ENCODE measurements at places on chromosomes 1 and 21.

DNA sequence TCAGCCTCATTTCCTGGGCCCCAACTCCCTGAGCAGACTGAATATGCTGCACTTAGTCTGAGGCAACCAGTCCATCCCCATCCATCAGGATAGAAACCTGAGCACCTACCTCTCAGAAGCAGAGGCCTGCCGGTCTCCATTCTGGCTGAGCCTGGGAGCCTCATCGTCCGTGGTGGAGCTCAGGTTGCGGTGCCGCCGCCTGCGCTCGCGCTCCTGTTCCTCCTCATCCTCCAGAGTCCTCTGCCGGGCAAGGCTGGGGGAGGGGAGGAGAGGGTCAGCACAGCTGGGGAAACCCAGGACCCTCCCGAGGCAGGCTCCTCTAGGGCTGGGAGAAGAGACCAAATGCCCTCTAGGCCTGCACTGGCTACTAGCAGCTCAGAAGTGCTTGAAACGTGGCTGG is 10.1 kb downstream of the LAD1 start:
- no peak for DNase-seq

GRCh38 chr1:64984737-64985136 is 18.4 kb upstream of the JAK1 start:
- DNase-seq = no peak

- DNase-seq = no peak
Observed at GRCh38 chr1:189607477-189608096, 870.1 kb downstream of the BRINP3 start.

GRCh38 chr1:117060441-117061317 is 553 bp downstream of the TTF2 start:
- DNase-seq = peak; percentile 49

- DNase-seq = no peak
Observed at GRCh38 chr1:231629132-231629531, 2.5 kb downstream of the DISC1 start.

- DNase-seq = no peak
Observed at GRCh38 chr1:55617288-55617982, 402.3 kb upstream of the USP24 start.

DNA sequence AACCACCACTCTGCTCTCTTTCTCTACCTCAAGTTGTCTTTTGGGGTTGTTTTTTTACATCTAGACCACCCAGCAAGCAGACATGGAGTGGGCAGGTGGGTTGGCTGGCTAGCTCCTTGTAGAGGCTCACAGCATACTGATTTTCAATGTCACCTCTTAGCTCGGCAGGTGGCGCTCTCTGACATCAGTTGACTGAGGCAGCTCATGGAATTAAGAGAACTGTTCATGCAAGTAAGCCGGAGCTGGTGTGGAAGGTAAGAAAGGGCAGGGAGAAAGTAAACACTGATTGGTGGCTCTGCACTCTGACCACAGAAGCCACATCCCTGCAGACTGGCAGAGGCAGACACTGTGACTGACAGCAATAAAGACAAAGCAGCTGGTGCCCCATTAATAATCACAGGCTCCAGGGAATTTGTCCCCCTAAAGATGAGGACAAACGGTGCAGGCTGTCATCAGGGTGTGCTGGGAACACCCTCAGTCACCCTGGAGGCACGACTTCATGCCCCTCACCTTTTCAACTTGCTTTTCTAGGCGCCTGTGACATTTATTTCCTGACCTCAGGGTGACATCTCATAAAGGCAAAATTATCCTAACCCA is 226.8 kb downstream of the LMX1A start:
- DNase-seq = peak; percentile 96

GRCh38 chr1:211591980-211592493 is 13.1 kb upstream of the SLC30A1 start:
- peak; percentile 50 for DNase-seq

GRCh38 chr1:184822267-184822666 is 67.6 kb upstream of the EDEM3 start:
- peak; percentile 72 for DNase-seq

GRCh38 chr1:63603810-63604209 is 10.6 kb downstream of the PGM1 start:
- DNase-seq = no peak

- peak; percentile 85 for DNase-seq
Observed at GRCh38 chr1:165598676-165599059, 32.4 kb upstream of the MGST3 start.

- no peak for DNase-seq
Observed at GRCh38 chr21:27703791-27704190, 736.9 kb upstream of the ADAMTS5 start.

DNA sequence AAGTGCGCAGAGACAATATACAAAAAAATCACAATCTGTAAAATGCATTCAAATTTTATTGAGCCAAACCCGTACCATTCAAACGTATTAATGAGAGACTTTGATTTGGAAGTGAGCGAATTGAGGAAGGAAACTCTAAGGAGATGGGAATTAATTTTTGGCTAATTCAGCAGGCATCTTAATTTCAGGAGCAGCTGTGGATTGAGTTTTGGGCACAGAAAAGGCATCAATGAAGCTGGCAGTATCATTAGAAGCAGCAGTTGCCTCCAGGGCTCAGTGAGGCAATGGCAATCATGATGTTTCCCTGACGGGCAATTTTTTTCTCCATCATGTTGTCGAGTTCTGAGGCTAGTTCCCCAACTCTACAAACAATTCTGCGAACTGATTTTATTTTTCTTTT is 2041.6 kb downstream of the NCAM2 start:
- peak; percentile 64 for DNase-seq

- DNase-seq = no peak
Observed at GRCh38 chr21:40915114-40915513, 68.2 kb upstream of the DSCAM start.

DNA sequence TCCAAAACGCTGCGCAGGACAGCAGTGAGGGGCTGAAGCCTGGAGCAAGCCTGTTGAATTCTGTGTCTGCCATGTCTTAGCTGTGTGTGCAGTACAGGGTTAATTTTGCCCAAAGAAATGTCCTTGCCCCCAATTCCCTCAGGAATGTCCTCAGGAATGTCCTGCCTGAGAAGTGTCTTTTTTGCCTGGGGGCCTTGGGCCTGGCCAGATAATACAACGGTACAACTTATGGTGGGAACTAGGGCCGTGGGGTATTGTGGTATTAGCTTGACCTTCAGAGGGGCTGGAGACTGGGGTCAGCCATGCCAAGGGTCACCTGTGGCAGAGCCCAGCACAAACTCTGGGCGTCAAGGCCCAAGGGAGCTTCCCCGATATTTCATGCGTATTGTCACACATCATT is 107.7 kb downstream of the AJAP1 start:
- no peak for DNase-seq

- DNase-seq = no peak
Observed at GRCh38 chr1:119079881-119080280, 60.6 kb downstream of the WARS2 start.

DNA sequence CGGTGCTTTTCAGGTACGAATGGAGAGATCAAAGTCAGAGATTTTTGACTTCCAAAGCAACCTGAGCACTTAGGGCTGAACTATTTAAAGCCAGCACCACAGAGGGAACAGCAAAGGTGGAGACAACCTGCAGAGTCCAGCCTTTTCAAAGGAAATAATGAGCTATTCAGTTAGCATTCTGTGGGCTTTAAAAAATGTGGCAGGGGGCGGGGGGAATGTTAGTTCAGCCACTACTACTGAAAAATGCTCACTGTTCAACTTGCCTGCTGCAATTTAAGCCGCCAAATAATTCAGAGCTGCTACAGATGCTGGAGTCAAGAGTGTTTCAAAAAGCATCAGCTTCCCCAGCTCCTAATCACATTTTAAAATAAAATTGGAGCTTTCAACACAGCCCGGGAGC is 473.3 kb upstream of the PLXNA2 start:
- no peak for DNase-seq

GRCh38 chr1:167499106-167499505 is 19.2 kb downstream of the CD247 start:
- DNase-seq = no peak

DNA sequence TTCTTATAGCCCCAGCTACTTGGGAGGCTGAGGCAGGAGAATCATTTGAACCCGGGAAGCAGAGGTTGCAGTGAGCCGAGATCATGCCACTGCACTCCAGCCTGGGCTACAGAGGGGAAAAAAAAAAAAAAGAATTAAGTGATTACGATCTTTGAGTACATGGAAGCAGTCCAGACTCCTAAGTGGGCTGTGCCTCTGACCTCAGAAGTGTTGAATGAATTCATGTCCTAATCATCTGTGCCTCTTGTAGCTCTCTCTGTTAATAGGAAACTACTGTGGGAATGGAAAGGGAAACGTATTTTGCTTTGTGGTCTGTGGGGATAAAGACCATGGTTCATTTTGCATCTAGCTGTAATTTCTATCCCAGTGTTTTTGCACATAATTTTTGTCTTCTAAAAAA is 8.4 kb upstream of the IVNS1ABP start:
- DNase-seq = no peak

DNA sequence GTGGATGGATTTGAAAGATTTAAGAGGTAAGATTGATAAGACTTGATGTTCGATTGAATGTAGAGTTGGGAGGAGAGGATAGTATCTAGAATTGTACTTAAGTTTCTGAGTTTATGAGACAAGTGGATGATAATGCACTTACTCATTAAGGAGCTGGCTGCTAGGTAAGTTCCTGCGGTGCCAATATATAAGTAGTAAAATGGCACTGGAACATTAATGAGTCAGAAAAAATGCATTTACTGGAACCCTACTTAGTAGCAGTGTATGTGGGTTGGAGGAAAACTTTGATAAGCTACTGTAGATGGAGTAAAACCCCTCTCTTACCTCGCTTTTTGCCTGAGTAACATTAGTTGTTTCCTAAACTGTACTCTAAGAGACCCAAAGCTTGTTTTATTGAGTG is 68.2 kb downstream of the ZFYVE9 start:
- no peak for DNase-seq

- DNase-seq = no peak
Observed at GRCh38 chr1:38727684-38728584, 131.6 kb downstream of the RRAGC start.

DNA sequence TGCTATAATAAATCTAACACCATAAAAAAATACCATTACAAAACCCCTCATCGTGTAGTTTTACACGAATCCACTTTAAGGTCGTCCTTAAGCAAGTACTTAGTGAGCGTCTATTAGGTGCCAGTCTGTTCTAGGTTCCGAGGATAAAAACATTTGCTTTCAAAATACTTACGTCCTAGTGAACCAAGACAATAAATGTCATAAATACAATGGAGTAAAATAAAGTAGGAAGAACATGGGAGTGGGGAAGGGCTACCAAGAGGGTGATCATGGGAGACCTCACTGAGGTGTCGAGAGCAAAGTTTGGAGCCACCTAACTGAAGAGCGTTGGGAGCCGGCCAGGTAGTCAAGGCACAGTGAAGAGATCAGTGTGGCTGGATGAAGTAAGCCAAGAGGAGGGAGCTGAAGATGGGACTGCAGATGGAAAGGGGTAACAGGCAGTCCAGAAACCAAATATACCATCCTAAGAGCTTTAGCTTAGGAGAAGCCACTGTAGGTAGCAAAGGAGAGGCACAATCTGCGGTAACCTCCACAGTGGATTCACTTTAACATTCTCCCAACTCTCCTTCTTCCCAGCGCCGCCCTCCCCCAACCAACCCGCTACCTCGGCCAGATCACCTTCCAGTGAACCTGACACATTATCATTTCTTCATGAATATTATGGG is 684 bp downstream of the LTN1 start:
- DNase-seq = peak; percentile 38

DNA sequence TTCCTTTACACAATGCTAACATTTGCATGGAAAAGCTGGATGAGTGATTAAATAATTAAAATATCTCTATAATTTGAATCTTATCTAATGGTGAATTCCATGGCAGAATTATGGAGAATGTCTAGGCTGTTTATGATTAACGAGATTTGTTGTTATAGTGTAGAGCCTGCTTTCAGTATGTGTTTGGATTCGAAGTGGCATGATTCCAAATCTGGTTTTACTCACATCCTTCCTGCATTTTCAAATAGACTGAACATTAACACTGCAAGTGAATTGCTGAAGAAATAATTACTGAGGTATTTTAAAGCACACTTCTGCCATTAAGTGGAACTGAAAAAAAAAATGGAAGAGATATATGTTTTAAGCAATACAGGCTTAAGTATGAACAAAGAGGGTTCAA is 5.1 kb upstream of the NEK7 start:
- DNase-seq = peak; percentile 76

DNA sequence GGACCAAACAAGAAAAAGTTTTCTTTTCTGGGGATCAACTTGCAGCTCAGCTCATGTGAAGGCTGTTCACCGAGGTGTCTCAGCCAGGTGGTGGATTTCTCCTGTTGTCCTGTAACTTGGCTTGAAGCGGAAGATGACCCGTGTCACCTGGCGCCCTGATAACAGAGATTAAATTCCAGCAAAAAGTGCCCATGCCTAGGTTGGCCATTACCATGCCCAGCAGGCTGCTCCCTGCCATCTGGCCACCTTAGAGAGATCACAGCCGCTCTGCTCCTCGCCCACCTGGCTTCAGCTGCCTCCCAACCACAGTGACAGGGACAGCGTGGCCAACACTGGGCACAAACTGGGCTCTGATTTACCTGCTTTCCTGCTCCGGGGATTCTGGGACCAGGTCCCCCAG is 149.5 kb downstream of the ZBTB18 start:
- DNase-seq = peak; percentile 46

DNA sequence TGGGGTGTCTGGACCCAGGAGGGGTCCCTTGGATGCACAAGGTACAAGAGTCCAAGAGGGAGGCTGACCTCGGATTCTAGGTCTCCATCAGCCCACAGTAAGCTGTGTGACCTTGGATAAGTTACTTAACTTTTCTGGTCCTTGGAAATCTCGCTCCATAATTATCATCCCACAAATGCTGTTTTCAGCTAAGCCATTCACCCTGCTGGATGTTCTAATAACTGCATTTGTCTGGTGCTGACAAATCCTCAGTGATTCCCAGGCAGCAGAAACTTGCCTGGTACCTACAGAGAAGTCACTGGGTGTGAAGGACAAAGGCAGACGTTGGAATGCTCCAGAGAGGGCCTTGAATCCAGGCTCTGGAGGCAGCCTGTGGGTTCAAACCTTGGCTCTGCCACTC is 89.7 kb downstream of the IGSF21 start:
- DNase-seq = no peak

GRCh38 chr1:25197235-25197975 is 34.9 kb downstream of the SYF2 start:
- DNase-seq = peak; percentile 21
